ENCODE measurements at places on chromosomes 1 and 21. TPM values are rescaled to one million over a fixed set of nuclear protein-coding genes. Genes with fewer than 3 reads are reported as not detected.

The ANKRD35 gene
- 0.05 TPM for total RNA-seq

The SLAMF7 gene
- total RNA-seq, result 71.7 TPM

The ETV3L gene
- total RNA-seq, result not detected

The AKR7A3 gene
- total RNA-seq, result 0.53 TPM

The GPR25 gene
- total RNA-seq, result not detected

The OR2T34 gene
- not detected for total RNA-seq

The S100A7 gene
- total RNA-seq, result not detected

The BMP8A gene
- total RNA-seq, result 0.27 TPM

The RNU1-1 gene
- 1,616 TPM for total RNA-seq

The NKAIN1 gene
- total RNA-seq, result not detected

The SOX13 gene
- total RNA-seq, result 1.0 TPM

Data from activated T-cell treated with anti-CD3 and anti-CD28 coated beads, Interleukin-2, amount 50 U/mL, for 4 hours (primary cell).